Stimulated activated CD8-positive, alpha-beta memory T cell treated with anti-CD3 and anti-CD28 coated beads, Interleukin-2, amount 100 ng/mL, for 48 hours (primary cell): ENCODE measurements at places on chromosomes 12 and 14.

DNA sequence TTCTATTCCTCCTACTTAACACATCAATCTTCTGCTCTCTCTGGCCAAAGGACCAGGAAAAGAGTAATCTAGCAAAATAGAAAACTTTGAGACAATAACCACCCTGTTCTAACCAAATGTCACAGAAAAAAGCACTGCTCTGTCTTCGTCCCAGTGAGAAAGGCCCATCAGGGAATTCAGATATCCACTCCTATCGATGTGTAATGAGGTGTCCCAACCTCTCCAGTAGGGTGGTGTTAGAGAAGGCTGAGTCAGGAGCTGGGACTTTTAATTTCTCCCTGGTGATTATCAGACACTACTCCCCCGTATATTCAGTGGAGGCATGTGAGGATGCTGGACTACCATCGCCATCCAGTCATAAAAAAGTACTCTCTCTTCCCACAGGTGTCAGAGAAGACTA, 130.3 kb downstream of the TMTC3 start:
- no peak for DNase-seq

DNA sequence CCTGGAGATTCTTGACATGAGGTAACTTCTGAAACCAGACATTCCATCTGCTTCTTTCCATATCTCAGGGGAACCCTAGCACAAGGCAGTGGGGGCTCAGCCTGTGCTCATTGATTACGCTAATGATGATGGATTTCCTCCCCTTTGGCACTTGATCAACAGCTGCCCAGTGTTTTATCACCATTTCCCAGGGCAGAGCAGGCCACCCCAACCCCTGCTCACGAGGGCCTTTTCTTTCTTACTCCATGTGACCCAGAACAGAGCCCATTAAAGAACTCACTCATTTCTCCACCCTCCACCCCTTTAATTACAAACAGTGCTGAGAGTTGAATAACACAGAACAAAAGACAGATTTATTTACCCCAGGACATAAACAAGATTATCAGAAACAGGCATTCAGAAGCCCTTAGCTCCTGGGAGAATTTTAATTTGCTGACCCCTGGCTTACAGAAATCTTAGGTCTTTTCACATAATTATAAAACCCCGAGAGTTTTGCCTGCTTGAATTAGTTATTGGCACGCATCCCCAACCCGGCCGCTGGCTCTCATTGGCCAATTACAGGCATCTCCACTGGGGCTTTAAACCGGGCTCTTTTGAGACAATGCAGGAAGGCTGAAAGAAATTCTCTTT, 32.0 kb upstream of the CCDC60 start:
- no peak for DNase-seq

GRCh38 chr12:92898755-92899154, 30.3 kb downstream of the EEA1 start:
- DNase-seq, result no peak

- no peak for DNase-seq
These were observed 342.5 kb upstream of the KITLG start for GRCh38 chr12:88922816-88923215.

- DNase-seq, result no peak
These were observed 52.4 kb downstream of the BCL2L14 start for GRCh38 chr12:12123036-12123604.

- no peak for DNase-seq
These were observed 24.6 kb upstream of the KLRD1 start for GRCh38 chr12:10283027-10283426.

- DNase-seq, result no peak
These were observed 134.2 kb downstream of the DICER1 start for GRCh38 chr14:95023115-95023514.

GRCh38 chr12:50845021-50845647, 2.4 kb downstream of the TMPRSS12 start:
- DNase-seq, result no peak

- DNase-seq, result no peak
These were observed 235.8 kb upstream of the TMTC1 start for GRCh38 chr12:30019366-30020140.

GRCh38 chr12:96720363-96720705, 186.7 kb upstream of the NEDD1 start:
- no peak for DNase-seq

GRCh38 chr14:95808371-95808770, 68.3 kb upstream of the TUNAR start:
- no peak for DNase-seq

DNA sequence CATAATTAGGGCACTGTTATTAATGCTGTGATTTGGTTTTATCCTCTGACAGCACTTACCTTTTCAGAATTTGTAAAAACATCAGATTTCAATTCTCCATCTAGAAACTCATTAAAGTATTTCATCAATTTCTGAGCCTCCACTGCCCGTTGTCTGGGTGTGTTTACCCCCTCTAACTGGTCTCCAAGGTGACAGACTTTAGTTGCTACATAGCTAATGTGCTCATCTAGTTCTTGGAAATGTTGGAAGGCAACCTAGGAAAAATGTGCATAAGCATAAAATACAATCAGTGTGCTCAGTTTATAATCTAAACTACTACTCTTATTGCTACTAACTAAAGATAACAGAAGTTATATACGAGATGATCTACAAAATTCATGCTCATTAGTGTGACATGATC, 24.6 kb downstream of the EXOC5 start:
- DNase-seq, result no peak

DNA sequence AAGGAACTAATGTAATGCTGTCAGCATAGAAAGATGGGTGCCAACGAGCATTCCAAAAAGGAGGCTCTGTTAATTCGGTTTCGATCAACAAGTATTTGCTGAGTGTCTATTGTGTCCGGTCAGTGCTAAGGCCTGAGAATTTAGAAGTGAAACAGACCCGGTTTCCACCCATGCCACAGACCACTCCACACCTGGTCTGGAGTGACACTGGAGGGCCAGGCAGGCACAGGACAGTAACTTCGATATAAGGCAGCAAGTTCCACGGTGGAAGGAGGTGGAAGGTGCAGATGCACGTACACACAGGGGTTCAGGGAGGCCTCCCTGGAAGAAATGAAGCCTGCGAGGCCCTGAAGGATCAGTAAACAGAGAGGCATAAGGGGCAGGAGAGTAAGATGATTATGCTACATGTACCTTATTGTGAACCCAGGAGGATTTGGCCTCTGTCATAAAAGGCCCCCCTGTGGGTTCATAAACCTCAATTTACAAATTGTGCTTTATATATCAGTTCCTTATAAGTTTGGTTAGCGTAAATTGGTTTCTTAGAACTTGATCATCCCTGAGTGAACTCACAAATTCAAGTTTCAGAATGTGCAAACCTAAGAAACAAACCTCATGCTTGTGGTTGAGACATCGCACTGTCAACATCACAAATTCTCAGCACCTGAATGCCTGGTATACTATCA, 25.9 kb downstream of the SSH1 start:
- DNase-seq, result no peak

- DNase-seq, result no peak
These were observed 9.7 kb upstream of the CACNA1C start for GRCh38 chr12:2043054-2043453.

GRCh38 chr12:6548556-6548955, 7.3 kb downstream of the IFFO1 start:
- DNase-seq, result no peak

GRCh38 chr14:105255021-105255507, 6.7 kb downstream of the BTBD6 start:
- no peak for DNase-seq

- no peak for DNase-seq
These were observed 46.2 kb downstream of the TRHDE start for GRCh38 chr12:72318341-72318740.

GRCh38 chr12:6699989-6700645, 498 bp downstream of the PIANP start:
- DNase-seq, result no peak

DNA sequence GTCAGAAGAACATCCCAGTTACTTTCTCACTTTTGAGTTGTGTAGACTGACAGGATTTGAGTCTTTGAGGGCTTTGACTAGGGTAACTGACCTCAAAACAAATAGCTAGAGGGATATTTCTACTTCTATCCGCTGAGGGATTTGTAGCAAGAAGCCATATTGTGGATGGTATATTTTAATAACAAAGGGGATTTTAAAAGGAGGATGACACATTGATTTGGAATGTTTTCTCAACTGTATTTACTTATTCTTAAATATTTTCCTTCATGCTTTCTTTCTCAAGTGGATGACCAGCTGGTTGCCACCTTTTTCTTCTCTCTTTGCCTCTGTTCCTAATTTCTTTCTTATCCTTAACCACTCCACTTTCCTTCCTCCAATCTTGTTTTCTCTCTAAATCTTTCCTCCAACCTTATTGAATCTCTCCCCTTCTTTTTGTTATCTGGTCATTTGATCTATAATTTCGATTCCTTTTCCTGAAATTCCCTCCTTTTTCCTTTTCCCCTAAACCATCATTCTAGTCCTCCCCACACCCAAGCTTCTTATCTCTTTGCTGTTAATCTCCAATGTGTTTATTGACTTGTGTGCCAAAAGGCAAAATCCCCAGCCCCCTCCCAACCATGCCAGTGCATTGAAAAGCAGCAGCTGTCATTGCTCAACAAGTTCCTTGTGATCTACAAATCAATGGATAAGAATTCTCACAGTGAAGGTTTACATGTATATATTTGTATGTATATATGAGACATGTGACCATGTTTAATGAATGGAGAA, 411.6 kb downstream of the RAD51B start:
- no peak for DNase-seq

- no peak for DNase-seq
These were observed 57.2 kb downstream of the RIN3 start for GRCh38 chr14:92570674-92571262.

GRCh38 chr12:47110718-47111391, 31.1 kb upstream of the AMIGO2 start:
- no peak for DNase-seq

DNA sequence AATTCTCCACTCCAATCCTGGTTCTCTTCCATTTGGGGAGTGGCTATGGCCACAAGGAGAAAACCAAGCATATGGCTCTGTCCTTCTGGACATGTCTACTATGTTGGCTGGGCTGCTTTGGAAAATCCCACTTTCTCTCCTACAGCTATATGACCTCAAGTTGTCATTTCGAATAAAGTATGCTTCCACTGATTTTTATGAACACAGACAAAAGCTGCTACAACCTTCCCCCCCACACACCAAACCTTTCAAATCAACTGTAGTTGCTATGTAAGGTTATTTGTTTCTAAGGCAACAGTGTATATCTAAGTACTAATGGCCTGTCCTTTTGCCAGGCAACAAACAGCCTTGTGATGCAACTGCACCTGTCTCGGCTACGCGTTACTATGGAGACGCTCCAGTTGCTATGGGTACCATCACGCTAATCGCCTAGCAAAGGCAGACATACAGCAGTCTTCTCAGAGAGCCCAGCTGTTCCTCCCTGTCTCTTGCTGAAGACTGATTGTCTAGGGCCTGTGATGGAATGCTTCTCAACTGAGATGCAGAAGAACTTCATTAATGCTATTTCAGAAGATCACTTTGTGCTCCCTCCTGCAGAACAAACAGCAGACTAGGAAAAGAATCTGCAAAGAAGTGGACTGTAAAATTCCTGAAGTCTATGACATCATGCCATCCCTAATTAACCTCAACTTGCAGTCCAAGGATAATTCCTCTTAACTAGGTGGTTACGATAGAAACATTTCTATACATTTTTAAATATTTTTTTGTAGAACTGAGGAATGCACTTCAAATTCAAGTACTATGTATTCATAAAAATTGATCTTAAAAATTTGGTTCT, 67.6 kb downstream of the FOXN3 start:
- DNase-seq, result no peak

DNA sequence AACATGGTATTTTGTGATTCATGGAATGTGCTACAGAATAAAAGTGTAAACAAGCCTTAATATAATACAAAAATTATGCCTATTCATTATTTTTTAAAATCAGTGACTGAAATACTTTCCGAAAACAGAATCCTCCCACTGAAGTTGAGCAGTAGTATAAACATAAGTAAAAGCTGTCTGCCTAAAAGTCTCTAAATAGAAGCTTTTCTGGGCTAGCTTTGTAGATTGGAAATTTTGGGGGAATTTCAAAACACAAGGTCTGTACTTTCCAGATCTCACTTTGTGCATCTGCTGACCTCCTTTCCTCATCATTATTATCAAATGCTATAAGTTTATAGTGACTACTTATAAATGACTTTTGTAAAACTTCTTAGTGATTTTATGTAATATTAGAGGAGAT, 80.4 kb upstream of the TRHDE start:
- no peak for DNase-seq

- DNase-seq, result no peak
These were observed 25.0 kb upstream of the APPL2 start for GRCh38 chr12:105261010-105261409.

- no peak for DNase-seq
These were observed 72.0 kb upstream of the RESF1 start for GRCh38 chr12:31887109-31887811.

GRCh38 chr12:67798768-67799167, 150.2 kb downstream of the DYRK2 start:
- DNase-seq, result no peak

DNA sequence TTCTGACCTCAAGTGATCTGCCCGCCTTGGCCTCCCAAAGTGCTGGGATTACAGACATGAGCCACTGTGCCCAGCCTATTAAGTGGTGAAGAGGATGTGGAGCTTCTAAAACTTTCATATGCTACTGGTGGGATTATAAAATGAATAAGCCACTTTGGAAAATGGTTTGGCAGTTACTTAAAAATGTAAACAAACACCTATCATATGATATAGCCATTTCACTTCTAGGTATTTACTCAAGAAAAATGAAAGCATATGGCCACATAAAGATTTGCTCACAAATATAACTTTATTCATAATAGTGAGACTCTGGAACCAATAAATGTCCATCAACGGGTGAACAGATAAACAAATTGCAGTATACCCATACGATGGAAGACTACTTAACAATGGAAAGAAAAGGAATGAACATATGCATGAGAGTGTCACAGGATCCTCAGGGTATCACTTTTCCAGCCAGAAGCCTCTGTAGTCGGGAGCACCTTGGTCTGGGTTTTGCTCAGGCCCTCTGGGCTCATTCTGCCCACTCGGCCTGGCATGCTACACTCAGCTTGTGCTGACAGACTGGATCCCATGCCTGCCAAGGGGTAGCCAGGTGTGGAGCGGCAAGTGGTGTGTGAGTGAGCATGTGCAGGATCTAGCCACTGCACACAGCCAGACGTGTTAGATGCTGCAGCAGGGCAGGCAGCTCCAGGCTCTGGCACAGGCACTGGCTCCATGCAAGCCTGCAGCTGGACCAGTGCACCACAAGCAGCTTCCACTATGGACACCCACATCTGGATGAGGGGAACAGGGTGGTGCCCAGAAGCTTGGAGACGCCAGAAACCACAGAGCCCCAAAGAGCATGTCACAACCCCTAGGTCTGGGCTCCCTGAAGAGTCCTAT, 213.2 kb upstream of the DIO3 start:
- no peak for DNase-seq

GRCh38 chr14:92323011-92323915, at the start of gene SLC24A4:
TSS of gene SLC24A4 (plus strand) at chr14:92323165. CDS start at chr14:92323831, 666 bp downstream.
- DNase-seq, result no peak

GRCh38 chr12:110176745-110177144, 52.6 kb downstream of the IFT81 start:
- no peak for DNase-seq

GRCh38 chr14:58794993-58795762, 157.4 kb downstream of the DACT1 start:
- DNase-seq, result no peak
